Activated CD4-positive, alpha-beta T cell treated with anti-CD3 and anti-CD28 coated beads, Interleukin-2, Interleukin-4, amounts not matched to agents 100 ng/mL and 50 ng/mL, durations not matched to agents 16 hours and 8 hours (primary cell): ENCODE measurements at places on chromosomes 4 and X.

GRCh38 chrX:6849716-6850414 is 297.6 kb upstream of the STS start:
- no peak for DNase-seq

DNA sequence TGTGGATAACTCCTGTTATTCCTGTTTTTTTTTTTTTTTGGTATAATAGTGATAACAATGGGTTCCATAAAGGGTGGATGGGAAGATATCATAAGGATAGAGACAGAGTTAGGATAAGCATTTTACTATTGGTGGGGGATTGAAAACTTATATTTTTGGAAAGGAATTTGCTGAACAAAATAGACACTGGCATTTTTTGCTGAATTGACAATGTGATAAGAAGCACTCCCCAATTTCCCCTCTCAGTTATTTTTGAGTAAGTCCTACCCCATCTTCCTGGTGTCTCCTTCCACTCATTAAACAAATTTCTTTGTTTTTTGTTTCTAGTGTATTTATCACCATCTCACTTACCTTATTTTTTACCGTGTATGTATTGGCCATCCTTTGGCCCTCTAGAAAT is 55.8 kb downstream of the AMELX start:
- no peak for DNase-seq

DNA sequence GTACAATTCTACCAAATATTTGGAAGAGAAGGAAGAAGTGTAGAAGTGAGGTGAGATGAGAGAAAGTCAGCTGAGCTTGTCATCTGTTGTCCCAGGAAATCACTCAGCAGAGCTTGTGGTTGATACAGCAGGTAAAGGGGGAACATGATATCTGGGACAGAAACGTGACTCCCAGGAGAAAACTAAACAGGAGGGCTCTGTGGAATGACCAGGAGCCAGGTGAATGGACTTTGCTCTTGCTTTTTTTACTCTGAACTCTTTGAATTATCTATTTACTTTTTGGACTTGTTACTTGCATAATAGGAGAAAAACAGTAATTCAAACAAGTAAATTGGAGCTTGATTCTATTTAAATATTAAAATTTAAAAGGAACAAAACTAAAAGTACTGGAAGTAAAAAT is 555.6 kb upstream of the FRG1 start:
- no peak for DNase-seq

GRCh38 chr4:626201-627091 is 1.1 kb downstream of the PDE6B start:
- no peak for DNase-seq

- no peak for DNase-seq
These were observed 7.4 kb downstream of the PPP1R2C start for GRCh38 chrX:42770566-42770965.

DNA sequence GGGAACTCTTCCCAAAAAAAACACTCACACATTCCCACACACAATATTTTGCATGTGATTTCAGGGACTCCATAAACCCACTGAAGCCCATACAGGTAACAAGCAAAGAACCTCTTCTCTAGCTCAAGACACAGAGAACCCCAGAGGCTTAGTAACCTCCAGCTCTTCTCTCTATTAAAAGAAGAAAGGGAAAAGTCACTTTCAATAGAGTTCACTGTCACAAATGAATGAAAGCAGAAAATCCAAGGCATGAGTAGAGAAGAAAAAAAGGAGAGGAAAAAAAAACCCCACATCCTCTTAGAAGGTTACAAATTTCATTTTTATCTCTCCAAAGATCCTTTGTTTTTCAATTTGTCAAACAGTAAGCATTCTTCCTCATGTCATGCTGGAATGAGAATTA is 30.7 kb upstream of the DCLK2 start:
- no peak for DNase-seq

- no peak for DNase-seq
These were observed 181.2 kb downstream of the RAPGEF2 start for GRCh38 chr4:159284113-159284512.

DNA sequence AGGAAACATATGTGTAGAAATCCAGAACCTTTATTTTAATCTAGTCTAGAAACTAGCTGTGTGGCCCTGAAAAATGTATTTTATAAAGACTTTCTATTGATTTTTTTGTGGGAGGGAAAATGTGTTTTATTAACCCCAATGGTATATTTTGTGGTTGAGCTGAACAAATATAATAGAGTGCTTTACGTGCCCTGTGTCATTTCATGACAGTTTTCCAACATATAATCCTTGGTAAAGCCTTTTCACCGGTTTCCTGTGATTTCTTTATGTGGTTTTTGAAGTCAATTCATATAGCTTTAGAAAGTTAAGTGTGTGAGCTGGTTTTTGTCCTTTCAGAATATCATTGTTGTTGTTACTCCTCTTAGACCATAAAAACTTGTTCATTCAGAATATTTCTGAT is 375.7 kb downstream of the ADGRL3 start:
- DNase-seq, result no peak

- peak; percentile 17 for DNase-seq
These were observed 27.9 kb upstream of the BBS7 start for GRCh38 chr4:121898150-121898549.

- no peak for DNase-seq
These were observed 30.0 kb downstream of the CTBP1 start for GRCh38 chr4:1218634-1219565.

GRCh38 chr4:108425988-108426387 is 194.4 kb upstream of the RPL34 start:
- peak; percentile 42 for DNase-seq

DNA sequence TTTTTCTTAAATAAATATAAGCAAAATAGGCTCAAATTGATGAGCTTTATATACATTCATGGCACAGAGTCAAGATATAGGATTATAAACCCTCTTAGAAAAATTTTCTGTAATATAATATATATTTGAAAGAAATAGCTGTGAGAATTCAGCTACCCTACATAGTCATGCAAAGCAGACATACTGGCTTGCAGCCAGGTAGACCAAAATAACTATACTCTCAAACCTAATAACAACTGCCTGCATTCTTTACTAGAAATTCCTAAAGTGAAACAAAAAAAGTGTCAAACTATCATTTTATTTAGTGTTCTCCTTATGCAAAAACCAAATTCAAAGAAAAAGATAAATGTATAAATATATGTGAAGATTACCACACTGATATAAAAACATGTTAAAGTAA is 1390.2 kb downstream of the C4orf33 start:
- DNase-seq, result no peak

DNA sequence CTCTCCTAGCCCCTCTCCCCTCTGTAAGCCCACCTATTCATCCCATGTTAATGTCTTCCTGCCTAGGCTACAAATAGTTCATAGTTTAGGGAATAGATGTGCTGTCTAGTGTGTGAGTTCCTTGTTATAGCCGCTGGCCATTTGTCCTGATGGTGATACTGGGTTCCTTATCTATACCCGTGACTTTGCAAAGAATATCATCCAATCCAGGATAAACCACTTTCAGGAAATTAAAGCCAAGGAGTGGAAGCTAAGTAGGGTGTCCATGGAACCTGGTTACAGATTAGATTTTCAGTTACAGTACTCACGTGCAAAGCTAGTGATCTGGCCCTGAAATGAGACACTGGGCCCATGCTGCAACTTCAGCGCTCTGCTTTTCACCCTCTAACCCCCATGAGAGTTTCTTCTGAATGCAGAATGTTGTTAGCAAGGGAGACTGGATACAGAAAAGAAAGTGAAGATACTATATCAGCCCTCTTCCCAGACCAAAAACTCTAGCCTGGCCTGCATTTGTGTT is 111.4 kb downstream of the TMEM164 start:
- no peak for DNase-seq
